ENCODE measurements at places on chromosomes 5 and 9.

GRCh38 chr9:108933718-108934322 is at the start of gene ELP1:
Gene ELP1 (minus strand): TSS chr9:108934124. CDS start chr9:108931146, 2,978 bp downstream.
- peak; percentile 96 for DNase-seq

GRCh38 chr5:140169410-140169809 is 5.6 kb upstream of the CYSTM1 start:
- DNase-seq = no peak

DNA sequence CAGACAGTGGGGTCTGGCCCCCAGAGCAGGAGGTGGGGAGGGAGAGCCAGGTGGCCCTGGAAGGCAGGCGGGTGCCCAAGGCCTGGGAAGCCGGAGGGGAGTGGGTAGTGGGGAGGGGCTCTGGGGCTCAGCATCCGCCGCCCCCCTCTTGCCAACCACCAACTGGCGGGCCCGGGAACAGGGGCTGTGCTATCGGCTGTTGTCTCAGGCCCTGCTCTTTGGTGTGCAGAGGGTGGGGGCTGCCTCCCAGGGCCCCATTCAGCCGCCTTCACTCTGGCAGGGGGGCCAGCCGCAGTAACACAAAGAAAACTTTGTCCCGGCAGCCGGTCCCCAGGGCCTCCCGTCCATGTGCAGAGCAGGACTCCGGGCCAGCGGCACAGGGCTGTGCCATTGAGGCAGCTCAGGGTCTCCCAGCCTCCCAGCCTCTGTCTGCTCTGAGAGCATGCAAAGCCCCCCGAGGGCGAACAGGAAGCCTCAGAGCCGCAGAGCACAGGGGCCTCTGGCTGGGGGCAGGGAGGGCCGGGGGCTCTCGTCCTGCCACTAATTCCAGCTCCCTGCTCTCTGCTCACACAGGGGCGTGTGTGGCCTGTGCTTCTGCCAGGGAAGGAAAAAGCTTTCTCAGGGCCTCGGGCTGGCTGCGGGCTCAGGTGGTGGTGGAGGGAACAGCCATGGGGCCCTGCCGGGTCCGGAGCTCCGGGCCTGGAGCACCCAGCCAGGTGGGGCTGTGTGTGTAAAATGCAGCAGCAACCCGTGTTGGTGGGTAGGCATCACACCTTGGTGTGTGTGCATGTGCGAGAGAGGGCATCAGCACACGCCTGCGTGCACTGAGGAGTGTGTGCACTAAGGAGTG is 54.2 kb upstream of the NOTCH1 start:
- no peak for DNase-seq

DNA sequence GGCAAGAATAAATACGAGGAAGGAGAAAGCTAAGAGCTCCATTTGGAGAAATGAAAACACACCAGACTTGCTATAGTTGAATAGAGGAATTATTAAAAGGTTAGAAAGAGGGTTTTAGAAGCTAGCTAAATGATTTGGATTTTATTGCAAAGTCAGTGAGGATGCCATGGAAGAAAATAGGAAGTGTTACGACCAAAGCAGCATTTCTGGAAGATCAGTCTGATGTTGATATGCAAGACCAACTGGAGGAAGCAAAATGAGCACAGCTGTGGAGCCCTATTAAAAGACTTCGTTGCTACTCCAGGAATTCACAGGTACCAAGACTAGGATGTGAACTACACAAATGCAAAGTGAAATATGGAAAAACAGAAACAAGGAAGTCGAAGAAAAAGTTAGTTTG is 2.1 kb downstream of the DHX29 start:
- DNase-seq = no peak

GRCh38 chr5:107251151-107251550 is 419.6 kb downstream of the EFNA5 start:
- no peak for DNase-seq

GRCh38 chr5:96280946-96281393 is 152.1 kb downstream of the PCSK1 start:
- DNase-seq = no peak

DNA sequence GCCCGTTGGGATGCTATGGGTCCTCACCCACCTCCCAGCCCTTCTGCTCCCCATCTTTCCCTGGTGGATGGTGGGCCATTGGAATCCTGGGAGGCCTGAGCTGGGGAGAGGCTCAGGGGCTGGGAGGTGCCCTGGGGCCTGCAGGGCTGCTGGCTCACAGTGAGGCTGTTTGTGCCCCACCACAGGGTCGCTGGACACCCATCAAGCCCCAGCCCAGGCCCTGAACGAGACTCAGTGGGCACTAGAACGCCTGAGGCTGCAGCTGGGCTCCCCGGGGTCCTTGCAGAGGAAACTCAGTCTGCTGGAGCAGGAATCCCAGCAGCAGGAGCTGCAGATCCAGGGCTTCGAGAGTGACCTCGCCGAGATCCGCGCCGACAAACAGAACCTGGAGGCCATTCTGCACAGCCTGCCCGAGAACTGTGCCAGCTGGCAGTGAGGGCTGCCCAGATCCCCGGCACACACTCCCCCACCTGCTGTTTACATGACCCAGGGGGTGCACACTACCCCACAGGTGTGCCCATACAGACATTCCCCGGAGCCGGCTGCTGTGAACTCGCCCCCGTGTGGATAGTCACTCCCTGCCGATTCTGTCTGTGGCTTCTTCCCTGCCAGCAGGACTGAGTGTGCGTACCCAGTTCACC is 4.9 kb upstream of the AIF1L start:
- DNase-seq = no peak

- no peak for DNase-seq
These were observed 218.6 kb downstream of the AUH start for GRCh38 chr9:91143162-91143561.

DNA sequence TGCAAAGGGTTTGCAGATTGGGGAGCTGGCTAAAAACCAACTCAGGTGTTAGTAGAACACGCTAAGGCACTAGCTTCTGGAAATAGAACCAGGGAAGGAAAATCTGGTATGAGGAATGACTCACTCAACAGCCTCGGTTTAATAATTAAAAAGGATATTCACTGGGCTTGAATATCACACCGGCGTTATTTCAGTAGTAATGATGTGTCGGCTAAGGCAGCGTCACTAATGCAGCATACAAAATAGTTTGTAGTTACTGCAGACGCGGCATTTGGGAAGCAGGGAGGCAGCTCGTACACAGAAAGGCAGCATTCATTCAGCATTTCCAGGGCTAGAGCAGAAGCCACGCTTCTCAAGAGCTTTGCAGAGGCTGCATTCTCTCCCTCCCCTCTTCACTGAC is 1.7 kb downstream of the ADRA1B start:
- DNase-seq = no peak

- peak; percentile 51 for DNase-seq
These were observed 454 bp downstream of the NELFB start for GRCh38 chr9:137255448-137256114.

DNA sequence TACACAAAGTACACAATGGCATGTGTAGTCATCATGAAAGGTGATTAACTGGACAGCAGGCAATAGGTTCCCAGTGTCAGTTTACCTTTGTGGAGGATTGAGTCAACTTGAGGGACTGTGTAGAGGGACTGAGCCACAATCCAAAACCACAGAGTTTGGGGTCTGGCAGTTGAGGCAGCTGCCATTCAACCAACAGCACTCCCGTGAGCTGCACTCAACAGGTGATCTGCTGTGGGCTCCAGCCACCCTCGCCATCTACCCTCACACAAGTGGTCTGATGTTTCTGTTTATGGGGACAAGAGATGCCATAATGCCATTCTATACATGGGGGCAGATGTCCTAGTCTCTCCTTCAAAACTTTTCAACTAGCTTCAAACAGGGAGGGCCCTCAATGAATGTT is 2.9 kb upstream of the DELE1 start:
- DNase-seq = no peak
